ENCODE measurements at places on chromosomes 5 and 9.
A peak's percentile ranks its signal among the peaks of the same experiment; 100 is the strongest.

- DNase-seq: no peak
Observed at GRCh38 chr5:52738095-52738506, 49.6 kb upstream of the ITGA1 start.

GRCh38 chr9:90017679-90018078 lies 412.9 kb downstream of the GADD45G start:
- DNase-seq: no peak

GRCh38 chr9:124541824-124542223 lies 34.6 kb upstream of the NR5A1 start:
- no peak for DNase-seq

- DNase-seq: no peak
Observed at GRCh38 chr9:91379426-91379825, 17.7 kb upstream of the AUH start.

- no peak for DNase-seq
Observed at GRCh38 chr5:9547122-9547947, 1.5 kb upstream of the SEMA5A start.

DNA sequence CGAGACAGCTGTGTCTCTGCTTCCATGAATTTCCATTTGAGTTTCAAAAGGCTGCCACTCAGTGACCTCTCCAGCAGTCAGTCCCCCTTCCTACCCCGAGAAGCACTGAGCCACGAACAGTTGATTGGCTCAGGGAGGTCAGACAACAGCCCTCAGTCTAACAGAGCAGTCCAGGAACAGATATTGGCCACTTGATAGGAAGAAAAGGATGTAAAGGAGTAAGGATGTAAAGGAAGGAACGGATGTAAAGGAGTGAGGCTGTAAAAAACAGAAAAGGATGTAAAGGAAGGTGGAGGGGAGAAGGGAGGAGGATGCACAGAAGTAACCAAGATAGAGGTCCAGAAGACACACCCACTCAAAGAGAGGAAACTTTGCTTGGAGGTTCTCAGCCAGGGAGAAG lies 3.2 kb upstream of the NR4A3 start:
- DNase-seq: no peak

DNA sequence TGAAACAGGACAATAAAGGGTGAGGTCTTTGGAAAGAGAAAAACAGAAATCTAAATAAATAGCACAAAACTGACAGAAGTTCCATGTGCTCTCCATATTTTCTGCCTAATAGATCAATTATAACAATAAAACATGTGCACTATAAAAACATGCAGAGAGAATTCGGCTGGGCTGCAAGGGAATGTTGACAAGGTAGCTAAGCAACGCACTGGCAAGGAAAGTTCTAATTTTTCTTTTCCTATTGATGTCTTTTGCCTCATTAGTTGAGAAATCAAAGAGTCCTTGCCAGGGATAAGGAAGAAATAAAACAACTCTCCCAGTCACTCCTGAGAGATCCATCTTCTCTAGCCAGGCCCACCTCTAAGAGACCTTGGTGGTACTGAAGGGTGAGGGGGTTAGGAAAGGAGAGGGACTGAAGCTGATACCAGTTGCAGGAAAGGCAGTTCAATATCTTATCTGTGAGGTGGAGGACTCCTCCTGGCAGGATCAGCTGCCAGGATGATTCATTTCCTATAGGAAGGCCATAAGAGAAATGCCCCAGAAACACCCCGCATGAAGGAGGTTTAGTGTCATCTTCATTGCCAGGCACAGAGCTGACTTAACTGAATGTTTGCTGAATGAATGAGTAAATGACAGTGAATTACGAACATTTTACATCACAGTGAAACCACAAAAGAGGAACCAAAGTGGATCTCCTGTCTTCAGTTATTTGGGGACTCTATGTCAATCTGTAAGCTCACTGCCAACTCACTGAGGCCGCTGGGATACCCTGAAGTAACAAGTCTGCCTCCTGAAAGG lies 63.7 kb upstream of the IFNK start:
- no peak for DNase-seq

DNA sequence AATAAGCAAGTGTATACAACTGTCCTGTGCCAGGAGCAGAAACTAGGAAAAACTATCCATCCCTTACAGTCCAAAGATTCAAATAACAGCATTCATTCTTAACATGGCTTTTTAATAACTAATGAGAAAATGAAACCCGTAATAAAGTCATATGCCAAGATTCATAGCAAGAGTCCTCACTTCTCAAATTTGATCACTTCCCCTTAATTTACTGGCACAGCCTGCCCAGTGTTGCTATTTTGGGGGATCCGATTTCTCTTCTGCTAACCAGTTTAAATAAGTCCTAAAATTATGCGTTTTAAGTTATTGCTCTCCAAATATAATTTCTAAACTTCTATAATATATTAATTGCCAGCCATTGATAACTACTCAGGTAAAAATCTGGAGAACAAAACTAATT lies 177.0 kb upstream of the PTGER4 start:
- DNase-seq: no peak

DNA sequence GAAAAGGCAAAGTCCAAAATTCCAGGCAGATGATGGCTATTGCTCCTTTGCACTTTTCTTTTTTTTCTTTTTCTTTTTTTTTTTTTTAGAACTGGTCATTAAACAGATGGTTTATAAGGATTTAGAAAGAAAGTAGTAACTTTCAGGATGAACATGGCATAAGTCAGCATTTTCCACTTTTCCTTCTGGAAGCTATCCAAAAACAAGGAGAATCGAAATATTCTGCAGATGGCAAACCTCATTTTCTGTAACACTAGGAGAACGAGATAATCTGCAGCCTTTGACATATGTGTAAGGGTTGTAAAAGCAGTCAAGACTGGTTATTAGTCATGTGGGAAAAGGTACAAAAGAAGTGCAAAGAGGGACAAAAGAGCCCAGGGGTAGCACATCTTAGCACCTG lies 69.1 kb upstream of the PUM3 start:
- no peak for DNase-seq

DNA sequence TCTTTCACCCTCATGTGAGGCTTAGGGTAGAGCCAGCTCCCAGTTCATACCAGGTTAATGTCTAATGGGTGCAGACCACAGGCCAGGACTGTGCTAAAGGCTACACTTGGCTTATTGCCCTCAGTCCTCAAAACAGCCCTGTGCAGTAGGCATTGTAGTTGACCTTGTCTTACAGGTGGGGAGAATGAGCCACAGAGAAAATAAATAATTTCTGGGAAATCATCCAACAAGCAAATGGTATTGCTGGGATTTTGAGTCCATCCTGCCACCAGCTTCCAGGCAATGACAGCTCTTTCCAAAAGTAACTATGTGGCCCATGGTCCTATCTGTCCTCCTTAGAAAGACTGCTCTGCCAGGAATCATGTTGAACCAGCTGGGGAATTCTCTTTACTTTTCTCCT lies 450.0 kb downstream of the GADD45G start:
- no peak for DNase-seq

DNA sequence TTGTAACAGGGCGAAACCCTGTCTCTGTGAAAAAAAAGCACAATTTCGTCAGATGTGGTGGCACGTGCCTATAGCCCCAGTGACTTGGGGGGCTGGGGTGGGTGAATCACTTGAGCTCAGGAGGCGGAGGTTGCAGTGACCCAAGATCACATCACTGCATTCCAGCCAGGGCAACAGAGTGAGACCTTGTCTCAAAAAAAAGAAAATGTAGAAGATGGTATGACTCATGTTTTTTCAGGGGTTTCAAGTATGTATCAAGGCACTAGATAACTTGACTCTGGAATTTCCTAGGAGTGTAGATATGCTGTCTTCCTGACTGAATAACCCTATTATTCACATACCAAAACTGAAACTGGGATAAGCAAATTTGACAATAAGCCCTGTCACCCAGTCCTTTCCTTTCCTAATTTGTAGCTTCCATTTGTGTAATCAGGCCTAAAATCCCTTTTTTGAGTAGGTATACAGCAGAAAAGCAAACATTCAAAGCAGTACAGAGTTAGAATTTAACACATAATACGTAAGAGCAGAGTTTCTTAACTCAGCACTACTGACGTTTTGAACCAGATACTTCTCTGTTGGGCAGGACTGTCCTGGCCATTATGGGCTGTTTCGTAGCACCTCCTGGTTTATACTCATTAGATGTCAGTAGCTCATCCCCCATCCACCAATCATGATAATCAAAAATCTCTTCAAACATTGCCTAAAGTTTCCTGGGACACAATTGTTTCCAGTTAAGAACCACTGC lies 17.3 kb upstream of the ANKRD18B start:
- DNase-seq: peak; percentile 71

DNA sequence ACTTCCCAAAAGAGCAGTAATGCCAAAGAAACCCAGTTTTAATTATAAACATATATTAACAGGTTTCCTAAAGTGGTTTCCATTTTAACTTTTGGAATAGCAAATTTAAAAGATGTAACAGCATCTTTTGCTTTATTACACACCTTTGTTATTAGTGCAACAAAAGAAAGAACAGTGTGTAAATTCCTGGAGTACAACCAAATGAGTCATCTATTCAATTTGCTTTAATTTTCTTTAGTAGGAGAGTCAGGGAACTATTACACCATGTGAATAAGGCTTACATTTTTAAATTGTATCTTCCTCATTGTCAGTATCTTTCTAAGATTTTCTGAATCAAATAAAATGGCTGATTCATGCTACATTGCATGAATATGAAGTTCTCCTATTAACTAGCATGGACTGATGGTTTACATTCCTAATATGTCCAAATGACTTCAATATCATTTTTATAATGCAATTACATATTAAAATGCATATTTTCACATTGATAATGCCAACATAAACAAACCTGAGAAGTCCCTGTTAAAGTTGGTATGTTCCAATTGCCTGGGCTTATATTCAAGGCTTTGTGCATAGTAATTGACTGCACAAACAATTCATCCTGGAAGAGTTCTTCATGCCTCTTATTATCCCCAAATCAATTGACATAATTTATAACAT lies 22.5 kb downstream of the EDIL3 start:
- DNase-seq: no peak

- no peak for DNase-seq
Observed at GRCh38 chr5:6236170-6236793, 142.1 kb downstream of the MED10 start.

- DNase-seq: no peak
Observed at GRCh38 chr9:84000186-84000585, 19.6 kb downstream of the RMI1 start.

DNA sequence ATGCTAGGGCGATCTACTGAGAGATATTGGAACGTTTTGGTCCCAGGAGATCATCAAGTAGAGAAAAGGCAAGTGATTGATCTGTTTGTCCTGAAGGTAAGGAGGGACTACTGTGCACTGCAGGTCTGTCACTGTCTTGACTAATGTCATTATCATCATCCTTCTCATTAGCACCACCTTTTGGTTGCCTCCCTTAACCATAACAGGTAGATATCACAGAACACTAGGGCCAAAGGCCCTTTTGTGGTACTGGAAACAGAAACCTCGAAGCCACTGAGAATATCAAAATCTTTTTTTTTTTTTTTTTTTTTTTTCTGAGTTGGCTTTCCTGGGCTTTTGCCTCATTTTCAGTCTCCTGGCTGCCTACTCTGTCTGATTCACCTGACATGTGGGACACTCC lies 134.0 kb downstream of the KCTD16 start:
- DNase-seq: no peak

DNA sequence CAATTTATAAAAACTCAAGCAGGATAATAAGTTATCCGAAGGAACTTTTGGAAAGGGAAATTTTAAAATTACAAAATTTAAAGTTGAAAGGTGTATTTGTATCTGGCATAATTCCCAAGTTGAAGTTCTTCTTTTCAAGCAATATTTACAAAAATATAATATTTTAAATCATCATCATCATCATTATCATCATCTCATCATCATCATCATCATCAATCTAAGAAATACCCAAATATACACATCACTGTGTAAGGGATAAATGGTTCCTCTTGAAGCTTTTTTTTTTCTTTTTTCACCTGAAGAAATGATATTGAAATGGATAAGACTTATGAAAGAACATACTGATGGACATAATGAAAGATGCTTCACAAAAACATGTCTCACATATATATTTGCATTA lies 254.9 kb upstream of the ARRDC3 start:
- DNase-seq: no peak

DNA sequence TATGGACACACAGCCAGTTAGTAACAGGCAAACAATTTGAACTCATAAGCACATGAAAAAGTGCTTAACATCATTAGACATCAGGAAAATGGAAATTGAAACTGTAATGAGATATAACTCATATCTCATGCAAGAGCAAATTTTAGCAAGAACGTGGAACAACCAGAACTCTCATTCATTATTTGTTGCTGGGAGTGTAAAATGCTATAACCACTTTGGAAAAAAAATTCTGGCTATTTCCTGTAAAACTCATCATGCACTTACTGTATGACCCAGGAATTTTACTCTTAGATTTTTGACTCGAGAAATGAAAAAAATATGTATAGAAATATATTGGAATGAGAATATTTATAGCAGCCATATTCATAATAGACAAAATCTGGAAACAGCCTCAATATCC lies 205.7 kb upstream of the PUM3 start:
- DNase-seq: no peak

GRCh38 chr5:126446498-126447224 lies 23.5 kb downstream of the GRAMD2B start:
- peak; percentile 56 for DNase-seq

DNA sequence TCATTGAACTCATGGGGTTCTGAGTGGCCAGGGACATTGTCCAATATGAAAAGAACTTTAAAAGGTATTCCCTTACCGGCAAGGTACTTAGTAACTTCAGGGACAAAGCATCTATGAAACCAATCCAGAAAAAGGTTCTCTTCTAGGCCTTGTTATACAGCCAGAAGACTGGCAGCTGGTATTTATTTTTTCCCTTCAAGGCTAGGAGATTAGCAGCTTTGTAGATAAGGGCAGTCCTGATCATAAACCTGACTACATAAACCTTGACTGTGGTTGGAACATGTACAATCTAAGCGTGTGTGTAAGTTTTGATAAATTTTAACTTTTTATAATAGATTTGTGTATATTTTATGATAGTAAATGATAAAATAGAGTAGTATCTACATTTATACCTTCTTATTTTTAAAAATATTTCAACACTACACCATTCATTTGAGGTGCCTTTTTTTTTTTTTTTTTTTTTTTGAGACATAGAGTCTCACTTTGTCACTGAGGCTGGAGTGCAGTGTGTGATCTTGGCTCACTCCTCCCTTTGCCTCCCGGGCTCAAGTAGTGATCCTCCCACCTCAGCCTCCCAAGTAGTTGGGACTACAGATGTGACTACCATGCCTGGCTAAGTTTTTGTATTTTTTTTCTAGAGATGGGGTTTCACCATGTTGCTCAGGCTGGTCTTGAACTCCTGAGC lies 24.5 kb downstream of the RANBP17 start:
- no peak for DNase-seq

- DNase-seq: no peak
Observed at GRCh38 chr9:14307989-14308852, 5.7 kb downstream of the NFIB start.

- DNase-seq: no peak
Observed at GRCh38 chr9:91282292-91282691, 79.4 kb downstream of the AUH start.
